ENCODE measurements at places on chromosomes 16 and 17. TPM values are rescaled to one million over a fixed set of nuclear protein-coding genes. Genes with fewer than 3 reads are reported as not detected.

DNA sequence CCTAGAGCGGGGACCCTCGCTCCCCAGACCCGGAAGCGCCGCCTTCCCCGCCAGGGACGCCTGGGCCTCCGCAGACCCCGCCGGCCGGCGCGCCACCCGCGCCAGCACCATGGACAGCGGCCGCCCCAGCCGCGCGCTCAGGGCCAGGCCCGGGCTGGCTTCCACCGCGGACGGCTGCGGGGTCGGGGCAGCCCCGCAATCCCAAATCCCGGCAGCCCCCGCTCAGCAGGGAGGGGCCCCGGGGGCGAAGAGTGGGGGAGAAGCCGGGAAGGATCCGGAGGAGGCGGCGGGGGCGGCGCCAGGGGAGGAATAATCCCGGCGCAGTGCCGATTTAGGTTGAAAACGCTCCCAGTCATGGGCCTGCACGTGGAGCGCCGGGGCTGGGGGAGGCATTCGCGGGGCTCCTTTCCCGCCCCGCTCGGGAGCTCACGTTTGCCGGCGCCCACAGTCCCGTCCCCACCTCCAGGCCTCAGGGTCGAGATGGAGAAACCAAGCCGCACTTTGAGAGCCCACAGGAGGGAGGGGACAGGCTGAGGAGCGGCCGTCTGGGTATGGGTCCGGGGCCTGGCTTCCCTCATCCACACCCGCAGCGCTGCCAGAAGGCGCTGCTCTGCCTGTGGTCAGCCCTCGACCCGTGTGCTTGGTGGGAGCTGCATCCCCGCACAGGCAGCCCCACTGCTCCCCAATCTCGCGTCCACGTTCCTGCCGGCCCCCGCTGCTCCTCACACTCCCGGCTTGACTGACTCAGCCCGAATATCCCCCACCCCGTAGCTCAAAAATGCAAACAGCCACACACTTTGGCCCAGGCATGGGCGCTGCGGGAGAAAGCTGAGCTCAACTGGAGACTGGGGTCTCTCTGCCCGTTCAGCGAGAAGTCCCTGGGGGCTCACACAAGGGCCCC, 4.7 kb downstream of the FBXL16 start:
- DNase-seq, result no peak

- DNase-seq, result no peak
These were observed at the start of gene TVP23A for GRCh38 chr16:10817963-10818941. Gene TVP23A, minus strand, starts transcription at chr16:10818794. Its CDS starts 301 bp downstream, at chr16:10818493.

GRCh38 chr16:30092373-30093010, 768 bp upstream of the TBX6 start:
- DNase-seq, result peak; percentile 94

The KRT16 gene
- polyA plus RNA-seq, result not detected

The SPNS2 gene
- 77.3 TPM for polyA plus RNA-seq

The SPECC1 gene
- 5.3 TPM for polyA plus RNA-seq

- DNase-seq, result no peak
These were observed 7.0 kb downstream of the CES5A start for GRCh38 chr16:55868137-55868536.

The CARD14 gene
- not detected for polyA plus RNA-seq

- DNase-seq, result peak; percentile 23
These were observed 37.7 kb downstream of the ZFHX3 start for GRCh38 chr16:73010150-73010676.

GRCh38 chr17:57035971-57036481, 49.0 kb upstream of the AKAP1 start:
- DNase-seq, result no peak

The TERB1 gene
- polyA plus RNA-seq, result not detected

DNA sequence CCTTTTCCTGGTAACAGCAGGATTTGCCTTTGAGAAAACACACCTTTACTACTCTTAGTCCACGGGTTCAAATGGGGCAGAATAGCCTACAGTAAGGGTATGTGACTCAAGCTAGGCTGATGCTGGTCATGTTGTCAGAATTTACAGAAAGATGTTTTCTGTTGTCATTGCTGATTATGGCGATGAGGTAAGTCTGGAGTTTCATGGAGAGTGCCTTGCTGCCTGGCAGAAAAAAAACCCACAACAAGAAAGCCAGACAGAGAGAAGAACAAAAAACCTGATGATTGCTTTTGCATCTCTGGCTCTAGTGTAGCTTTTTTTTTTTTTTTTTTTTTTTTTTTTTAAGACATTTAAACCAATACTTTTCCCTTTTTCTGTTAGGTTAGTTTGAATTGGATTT, 47.9 kb downstream of the SLC6A4 start:
- DNase-seq, result no peak

- DNase-seq, result no peak
These were observed 5.0 kb upstream of the RARA start for GRCh38 chr17:40303708-40304551.

The SLC16A6 gene
- polyA plus RNA-seq, result 0.60 TPM

The ZNF207 gene
- 245 TPM for polyA plus RNA-seq

The LLGL2 gene
- 6.1 TPM for polyA plus RNA-seq

DNA sequence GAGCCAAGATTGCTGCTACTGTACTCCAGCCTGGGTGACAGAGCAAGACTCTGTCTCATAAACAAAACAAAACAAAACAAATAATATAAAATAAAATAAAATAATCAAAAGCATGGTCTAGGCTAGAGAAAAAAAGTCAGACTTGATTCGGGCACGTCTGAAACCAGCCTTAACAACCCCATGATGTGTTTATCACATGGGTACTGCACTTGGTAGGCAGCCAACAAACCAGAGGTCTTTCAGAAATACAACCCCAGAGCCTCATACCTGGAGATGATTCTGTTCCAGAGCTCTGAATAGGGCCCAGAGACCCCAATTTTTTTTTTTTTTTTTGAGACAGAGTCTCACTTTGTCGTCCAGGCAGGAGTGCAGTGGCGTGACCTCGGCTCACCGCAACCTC, 9.6 kb upstream of the HAPSTR1 start:
- DNase-seq, result no peak

The MMP28 gene
- 7.1 TPM for polyA plus RNA-seq

The ZNF287 gene
- 3.6 TPM for polyA plus RNA-seq
